Cerebellar nuclear complex (tissue), 1 donor: ENCODE measurements at places on chromosomes 6 and 20.

- no peak for DNase-seq
Measured at GRCh38 chr20:58835231-58835630, 15.5 kb downstream of the GNAS-AS1 start.

GRCh38 chr6:101956961-101957360, 563.5 kb downstream of the GRIK2 start:
- no peak for DNase-seq

DNA sequence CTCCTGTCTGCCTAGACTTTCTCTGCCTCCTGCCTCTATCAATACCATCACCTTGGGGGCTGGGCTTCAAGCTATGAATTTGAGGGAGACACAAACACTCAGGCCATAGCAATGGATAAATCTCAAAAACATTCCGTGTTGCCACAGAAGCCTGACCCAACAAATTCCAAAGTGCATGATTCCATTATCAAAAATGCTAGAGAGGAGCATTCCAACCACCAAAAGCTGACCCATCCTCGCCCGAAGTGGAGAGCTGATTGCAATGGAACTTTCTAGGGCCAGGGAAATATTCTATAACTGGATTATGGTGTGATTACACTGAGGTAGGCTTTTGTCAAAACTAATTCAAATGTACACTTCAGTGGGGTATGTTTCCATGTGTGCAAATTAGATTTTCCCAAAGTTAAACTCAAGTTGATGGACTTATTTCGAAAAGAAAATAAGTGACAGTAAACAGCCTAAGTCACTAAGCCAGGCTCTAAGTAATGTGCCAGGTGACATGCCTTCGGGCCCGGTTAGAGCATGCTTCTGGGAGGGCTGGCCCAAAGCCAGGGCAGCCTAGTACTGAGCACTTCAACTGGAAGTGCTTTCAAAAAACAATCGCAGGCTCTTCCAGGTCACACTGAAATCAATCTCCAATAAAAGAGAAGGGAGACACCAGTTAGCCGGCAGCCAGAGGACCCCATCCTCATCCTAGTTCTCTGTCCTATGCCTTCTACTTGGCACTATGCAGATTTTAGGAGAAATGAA, 142.3 kb downstream of the TBXT start:
- DNase-seq = no peak

- DNase-seq = no peak
Measured at GRCh38 chr6:116564921-116565872, 6.1 kb upstream of the RWDD1 start.

DNA sequence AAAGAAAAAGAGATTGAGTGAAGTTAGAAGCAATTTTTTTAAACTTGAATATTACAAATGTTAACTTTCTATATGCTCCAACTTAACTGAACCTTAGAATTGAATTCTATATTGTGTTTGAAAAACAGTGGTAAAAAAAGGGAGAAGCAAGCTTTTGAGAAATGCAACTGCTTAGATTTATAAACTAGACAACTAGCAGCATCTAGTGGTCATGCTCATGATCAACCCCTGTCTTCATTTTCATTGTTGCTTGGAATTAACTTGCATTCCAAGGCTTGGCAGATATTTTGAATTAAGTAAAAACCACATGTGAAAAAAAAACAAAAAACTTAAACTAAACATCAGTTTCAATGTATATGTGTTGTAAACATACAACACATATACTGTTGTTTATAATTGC, 113.1 kb downstream of the C6orf58 start:
- no peak for DNase-seq

- DNase-seq = no peak
Measured at GRCh38 chr6:135869857-135870256, 18.4 kb downstream of the PDE7B start.

GRCh38 chr6:7042056-7042653, 65.6 kb upstream of the RREB1 start:
- no peak for DNase-seq

DNA sequence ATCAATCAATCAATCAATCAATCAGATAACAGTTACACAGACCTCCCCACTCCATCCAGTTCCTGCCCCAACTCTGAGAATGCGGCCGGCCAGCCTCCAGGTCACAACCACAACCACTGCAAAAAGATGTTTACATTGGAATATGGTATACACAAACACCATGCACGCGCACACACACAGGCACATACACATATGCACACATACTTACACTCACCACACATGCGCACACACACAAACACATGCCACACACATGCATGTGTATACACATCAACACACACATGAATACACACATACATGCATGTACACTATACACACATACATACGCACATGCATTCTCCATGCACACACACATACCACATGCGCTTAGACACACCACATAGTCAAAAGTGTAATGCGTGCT, 131.1 kb downstream of the PXDC1 start:
- no peak for DNase-seq

DNA sequence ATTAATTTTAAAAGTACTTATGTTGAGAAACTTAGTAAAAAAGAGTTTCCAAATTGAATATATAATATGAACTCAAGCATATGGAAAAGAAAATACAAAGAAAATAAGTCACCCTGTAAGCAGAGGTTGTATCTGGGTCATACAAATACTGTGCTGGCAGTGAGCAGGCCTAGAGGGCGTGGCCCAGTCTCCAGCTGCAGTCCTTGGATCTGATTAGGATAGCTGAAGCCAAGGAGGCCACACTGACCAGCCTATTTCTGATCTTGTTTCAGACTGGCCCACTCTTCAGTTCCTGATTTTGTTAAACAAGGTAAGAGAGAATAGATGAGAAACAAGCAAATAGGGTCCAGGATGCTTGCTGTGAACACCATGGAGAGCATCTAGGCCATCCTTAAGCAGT, 228.8 kb downstream of the EPM2A start:
- no peak for DNase-seq

- no peak for DNase-seq
Measured at GRCh38 chr6:163192591-163192990, 221.9 kb upstream of the QKI start.

GRCh38 chr6:15779726-15780125, 116.9 kb upstream of the DTNBP1 start:
- no peak for DNase-seq

DNA sequence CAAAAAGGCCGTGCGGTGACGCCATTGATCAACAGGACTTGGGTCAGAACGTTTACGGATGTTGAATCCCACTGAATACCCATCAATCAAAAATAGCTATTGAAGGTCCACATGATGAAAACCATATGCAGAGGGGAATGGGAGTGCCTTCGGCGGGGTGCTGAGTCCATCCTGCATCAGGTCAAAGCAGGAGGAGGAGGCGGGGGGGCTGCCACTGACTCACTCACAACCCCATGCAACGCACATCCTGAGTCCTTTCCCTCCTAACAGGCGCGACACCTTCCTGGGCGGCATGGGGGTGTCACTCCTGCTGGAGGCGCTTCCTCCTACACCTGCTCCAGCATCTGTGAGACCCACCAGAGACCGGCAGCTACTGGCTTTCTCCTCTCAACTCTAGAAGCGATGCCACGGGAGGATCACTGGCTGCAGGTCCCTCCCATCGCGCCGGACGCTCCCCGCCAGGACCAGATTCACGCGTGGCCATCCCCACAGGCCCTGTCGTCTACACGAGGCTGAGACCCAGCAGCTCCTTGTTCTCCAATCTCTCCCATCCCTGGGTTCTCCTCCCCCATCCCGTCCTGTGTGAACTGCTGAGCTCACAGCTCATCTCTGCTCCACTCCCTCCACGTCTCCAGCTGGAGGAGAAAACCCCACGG, 170.6 kb upstream of the THBS2 start:
- DNase-seq = no peak

DNA sequence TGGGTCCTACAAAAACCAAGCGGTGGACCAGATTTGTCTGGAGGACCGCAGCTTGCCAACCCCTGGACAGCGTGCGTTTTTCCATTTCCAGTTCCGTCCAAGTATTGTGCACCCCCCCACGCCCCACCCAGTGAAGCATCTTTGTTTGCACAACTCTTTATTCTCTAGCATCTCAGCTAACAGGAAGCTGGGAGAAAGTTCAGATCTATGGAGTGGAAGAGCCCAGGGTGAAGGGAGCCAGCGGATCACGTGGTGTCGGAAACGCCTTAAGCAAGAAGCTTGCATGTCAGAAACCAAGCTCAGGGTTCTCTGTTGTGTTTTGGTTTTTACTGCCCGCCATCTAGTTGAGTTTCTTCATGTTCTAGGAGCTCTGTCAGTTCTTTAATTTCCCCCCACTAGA, 29.9 kb downstream of the ARID1B start:
- no peak for DNase-seq

GRCh38 chr6:33620158-33620855, 815 bp upstream of the ITPR3 start:
- no peak for DNase-seq
